Stimulated activated CD4-positive, alpha-beta T cell treated with anti-CD3 and anti-CD28 coated beads, Interleukin-12 subunit alpha, Interleukin-12 subunit beta, amount 100 ng/mL, for 24 hours (primary cell): ENCODE measurements at places on chromosomes 11 and 22.

DNA sequence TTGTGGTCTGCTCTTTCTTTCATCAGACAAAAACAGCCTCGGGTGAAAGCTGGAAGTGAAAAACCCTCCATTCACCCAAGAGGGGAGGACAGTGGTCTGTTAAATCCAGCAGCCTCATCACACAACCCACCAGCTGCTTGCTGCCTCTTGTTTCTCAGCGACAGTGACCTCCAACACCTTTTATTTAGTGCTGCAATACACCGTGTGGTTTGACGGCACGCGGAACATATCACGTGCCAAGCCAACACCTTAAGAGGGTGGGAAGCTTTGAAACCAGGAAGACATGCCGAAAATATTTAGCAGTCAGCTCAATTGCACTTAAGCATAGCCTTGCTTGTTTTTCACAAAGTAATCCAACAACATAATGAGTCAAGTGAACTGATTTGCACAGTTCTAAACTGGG, 39.8 kb upstream of the POGLUT3 start:
- no peak for DNase-seq

DNA sequence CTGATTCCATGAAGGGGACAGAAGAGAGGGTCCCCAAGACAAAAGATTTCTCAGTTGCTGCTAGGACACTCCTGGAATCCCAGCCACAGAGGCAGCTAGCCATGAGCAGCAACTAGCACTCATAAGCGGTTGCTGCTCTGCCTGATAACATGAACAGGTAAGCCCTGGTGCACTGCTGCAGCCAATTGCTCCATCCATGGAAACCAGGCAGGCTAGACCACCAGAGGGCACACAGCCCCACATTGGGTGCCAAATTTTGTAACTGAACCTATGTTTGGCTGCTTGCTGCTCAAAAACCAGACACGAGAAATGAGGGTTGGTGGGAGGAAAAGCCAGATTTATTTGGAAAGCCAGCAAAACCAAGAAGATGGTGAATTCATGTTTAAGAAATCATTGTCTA, 21.9 kb upstream of the QSER1 start:
- DNase-seq, result peak; percentile 10

GRCh38 chr11:121311373-121311772, 18.8 kb downstream of the SC5D start:
- no peak for DNase-seq

GRCh38 chr11:75342966-75343870, 8.2 kb downstream of the ARRB1 start:
- DNase-seq, result no peak

DNA sequence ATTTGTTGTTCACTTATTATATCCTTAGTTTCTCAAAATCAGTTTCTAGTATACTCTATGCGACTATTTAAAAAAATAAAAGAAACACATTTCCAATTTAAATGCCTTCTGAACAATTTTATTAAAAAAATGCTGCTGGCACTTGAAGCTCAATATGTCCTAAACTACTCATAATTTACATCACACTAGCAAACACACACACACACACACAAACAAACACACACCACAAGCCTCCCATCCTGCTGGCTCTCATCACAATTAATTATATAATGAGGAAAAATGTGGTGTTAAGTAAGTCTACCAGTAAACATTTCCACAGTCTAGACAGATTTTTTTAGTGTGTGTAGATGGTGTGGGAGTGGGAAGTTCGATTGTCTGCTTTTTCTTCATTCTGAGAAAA, 350.3 kb downstream of the AASDHPPT start:
- no peak for DNase-seq

DNA sequence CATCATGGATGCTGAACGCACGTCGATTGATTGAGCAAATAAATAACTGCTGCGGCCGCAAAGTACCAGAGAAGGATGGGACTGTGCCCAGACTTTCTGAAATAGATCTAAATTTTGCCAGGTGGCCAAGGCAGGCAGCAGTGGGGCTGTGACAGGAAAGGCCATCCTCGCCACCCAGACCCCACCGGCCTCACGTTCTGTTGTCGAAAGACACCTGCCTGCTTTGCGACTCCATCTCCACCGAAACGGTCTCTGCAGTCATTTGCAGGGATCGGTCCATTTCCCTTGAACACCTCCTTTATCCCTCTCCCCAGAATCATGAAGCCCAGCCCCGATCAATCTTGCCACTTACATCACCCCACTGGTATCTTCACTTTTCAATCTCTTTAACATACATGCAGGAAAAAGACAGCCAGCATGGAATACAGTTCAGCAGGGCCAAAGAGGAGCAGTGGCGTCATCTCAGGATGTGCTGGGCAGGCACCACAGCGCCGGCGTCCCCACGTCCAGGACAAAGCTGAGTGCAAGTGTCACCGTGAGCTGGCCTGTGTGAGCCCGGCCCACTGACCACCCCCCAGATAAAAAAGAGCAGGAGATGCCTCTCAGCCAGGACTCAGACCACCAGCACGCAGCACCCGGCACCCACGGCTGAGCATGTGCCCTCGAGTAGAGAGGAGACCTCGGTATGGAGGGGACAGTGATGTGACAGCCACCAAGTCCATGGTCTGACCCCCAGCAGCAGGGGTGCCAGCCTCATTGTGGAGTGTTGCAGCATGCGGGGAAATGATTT, 610.3 kb downstream of the TBC1D22A start:
- DNase-seq, result no peak

DNA sequence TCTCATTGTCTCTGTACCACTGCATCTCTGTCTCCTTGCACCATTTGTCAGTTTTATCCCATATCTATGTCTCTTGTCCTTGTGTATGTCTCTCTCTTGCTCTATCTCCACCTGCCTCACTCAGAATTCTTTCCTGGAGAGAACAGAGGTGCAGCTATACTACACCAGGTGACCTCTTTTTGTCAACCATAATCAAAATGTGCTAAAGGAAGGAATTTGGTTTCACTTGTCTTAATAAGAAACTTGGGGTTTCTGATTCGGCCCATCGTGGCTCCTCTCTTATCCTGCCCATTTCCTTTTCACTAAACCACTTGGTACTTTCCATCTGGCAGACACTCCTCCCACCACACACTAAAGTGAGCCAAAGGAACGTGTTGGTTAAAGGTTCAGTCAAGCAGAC, 2.0 kb upstream of the C11orf42 start:
- DNase-seq, result no peak

DNA sequence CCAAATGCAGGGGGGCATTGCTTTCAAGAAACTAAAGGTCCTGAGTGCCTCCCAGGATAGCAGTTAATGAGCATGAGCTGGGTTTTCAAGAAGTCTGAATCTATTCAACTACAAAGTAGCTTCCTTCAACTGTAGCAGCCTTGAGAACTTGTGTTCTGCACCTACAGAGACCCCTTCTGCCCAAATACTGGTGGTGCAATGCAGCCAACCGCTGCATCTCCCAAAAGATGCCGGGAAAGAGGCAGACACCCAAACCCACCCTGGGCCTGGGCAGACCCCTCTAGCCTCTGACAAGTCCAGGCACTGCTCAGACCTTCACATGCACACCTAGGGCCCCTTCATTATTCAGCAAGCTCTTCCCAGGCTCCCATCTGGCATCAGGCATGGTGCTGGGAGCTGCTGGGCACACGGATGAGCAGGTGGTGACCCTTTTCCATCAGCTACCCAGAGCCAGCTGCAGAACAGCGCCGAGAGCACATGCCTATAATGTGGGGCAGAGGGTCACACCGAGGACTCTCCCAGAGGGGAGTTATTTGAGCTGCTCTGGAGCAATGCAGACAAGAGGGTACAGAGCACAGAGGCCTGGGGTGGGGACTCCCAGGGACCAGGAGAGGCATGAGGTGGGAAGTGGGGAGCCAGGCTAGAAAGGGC, 44.9 kb upstream of the ETS1 start:
- no peak for DNase-seq

- no peak for DNase-seq
These were observed 70.0 kb downstream of the SGSM1 start for GRCh38 chr22:24875862-24876506.

GRCh38 chr11:11618973-11619435, 2.8 kb downstream of the GALNT18 start:
- DNase-seq, result no peak

DNA sequence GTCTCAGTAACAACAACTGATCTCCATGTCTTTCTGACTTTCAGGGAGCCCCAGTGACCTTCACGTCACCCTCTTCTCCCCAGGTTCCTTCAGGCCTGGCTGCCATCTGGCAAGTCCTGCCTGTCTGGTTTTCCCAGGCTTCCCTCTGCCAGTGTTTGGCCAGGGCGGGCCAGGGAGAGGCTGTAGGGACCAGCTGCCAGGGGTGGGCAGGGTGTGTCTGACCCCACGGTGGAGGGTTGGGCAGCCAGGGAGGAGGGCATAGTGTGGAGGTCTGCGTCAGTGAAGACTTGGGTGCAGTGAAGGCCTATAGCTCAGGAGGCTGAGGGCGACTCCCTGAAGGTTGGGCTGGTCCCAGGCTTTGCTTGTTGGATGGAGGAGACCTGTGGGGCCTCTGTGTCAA, 11.9 kb upstream of the MRGPRX2 start:
- no peak for DNase-seq

DNA sequence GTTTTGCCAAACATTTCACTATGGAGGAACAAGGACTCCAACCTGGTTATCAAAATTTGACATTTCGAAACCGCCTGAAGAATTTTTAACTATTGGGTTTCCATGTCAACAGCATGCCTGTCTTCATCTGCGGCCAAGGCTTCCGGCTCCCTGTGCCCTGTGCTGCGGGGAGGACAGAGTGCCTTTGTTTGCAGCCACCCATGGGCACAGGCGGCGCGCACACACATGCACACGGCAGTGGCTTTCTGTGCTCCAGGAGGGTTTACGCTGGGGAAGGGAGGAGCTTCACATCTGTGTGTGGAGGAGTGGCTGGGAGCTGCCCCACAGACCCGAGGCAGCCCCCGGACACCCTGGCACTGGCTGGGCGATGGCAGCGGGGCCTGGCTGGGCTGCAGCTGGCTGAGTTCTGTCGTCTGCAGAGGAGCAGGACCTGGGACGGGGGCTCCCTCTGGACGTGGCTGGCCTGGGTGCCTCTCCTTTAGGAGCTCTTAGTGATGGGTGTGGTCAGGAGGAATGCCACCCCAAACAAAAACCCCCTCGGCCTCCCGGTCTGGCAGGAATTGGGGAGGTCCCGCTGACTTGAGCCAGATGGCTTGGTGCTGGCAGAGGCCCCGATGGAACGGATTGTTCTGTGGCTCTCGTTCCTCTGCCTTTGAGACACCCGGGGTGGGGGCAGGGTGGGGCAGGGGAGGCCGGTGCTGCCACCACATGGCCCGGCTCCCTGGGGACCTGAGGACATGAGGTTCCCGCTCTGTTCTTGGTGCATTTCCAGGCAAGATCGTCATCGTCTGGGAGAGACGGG, 1290.9 kb downstream of the BRD1 start:
- no peak for DNase-seq

- peak; percentile 48 for DNase-seq
These were observed 13.5 kb downstream of the CD59 start for GRCh38 chr11:33722590-33723234.

- no peak for DNase-seq
These were observed 102.6 kb upstream of the ALDH3B2 start for GRCh38 chr11:67776852-67777520.

DNA sequence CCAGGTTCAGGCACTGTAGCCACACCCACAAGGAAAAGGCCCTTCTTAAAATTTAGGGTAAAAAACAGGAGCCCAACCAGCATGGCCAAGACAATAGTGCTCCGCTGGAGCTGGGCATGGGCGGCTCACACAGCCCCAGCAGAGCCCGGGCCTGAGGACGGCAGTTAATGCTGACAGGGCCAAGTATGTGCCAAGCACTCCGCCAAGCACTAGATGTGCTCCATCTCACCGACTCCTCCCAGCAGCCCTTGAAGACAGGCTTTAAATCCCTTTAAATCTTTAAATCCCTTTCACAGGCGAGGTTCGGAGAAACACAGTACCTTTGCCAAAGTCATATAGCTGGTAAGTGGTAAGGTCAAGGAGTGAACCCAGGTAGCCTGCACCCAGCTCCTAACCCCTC, 4.8 kb downstream of the ARFGAP2 start:
- DNase-seq, result no peak

GRCh38 chr22:27105142-27106025, 448.0 kb downstream of the MIAT start:
- DNase-seq, result no peak

DNA sequence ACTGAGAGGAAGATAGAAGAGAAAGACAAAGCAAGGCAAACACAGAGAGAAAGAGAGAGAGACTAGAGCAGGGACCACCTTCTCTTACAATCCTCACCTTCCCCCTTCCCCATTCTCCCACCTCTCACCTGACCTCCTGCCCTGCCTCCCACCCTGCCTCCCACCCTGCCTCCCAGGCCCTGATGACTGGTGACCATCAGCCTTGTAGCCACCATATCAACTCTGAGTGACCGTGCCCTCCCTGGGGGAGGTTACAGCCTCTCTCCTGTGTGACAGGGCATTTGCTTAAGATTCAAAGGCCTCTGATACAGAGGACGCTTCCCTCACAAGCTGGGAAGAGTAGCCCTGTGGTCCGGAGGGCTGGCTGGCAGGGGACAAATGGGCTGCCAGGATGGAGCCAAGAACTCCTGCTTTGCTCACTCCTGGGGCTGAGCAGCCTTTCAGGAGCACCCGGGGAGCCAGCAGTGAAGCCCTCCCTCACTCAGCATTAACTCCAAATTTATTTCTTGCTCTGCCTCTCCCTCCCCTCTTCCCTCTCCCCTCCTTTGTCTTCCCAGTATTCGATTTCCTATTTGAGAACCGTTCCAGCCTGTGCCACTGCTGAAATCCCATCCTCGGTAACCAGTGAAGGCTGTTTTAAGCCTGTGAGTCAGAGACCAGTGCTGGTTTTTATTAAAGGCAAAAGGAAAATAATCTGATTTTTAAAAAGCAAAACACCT, 125.2 kb upstream of the SYT13 start:
- no peak for DNase-seq

GRCh38 chr22:50674606-50675552, 2.3 kb downstream of the SHANK3 start:
- DNase-seq, result no peak

DNA sequence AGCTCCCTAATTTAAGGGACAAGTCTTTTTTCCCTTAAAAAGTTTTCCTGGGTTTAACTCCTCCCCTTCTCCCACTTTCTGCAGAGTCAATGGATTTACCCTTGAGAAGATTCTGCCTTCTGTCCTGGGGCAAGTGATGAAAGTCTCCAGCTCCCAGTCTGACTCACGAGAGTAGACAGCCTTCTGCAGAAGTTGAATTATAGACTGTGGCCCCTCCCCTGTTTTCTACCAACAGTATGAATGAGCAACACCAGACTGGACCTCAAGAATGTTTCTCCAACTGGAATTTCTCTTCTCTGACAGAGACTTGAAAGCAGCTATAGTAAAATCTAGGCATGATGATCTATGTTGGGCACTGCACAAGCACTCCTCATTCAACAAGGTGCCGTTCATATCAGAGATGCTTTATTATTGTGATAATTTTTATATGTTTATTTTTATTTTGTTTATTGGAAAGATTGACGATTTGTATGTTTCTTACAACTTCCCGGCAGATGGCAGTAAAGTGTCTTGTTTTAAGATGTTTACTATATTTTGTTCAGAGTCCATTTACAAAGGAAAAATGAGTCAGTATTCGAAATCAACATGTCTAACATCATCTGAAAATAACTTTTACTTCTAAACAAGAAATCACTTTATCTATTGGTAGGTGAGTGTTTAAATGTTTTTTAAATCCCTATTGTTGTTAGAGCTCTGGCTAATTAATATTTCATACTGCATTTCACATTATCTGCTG, 56.6 kb downstream of the LMO2 start:
- DNase-seq, result no peak
